ENCODE measurements at places on chromosomes 5 and 9.

GRCh38 chr9:10041726-10042229 lies 571.0 kb downstream of the PTPRD start:
- no peak for DNase-seq

- no peak for DNase-seq
Observed at GRCh38 chr5:5430136-5430535, 7.7 kb downstream of the ICE1 start.

DNA sequence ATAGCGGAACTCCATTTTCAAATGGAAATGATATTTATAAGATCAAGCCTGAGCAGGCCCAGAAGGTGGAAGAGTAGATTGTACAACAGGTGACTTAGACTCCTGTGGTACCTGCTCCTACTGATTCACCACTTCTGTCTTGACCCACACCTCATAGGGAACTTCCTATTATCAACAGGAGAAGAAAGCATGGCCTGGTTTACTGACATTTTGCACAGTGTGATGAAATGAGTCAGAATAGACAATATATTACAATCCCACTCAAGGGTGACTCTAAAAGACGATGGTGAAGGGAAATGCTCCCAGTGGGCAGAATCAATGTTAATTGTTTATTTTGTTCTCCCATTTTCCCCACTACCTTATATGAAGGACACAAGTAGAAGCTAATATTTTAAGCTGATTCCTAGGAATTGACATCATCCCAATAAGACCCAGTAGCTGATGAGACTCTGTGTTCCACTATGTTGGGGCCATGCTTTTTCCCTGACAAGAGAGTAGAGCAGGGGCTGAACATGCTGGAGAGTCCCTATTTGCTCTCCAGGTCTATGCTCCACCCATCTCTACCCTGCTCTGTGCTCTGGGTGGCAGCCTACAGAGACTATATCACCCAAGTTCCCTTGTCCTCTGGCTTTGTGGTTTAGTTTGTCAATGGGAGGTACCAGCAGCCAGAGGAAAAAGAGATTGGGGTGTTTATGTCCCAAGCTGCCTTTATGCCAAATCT lies 163.4 kb upstream of the FSTL4 start:
- no peak for DNase-seq

DNA sequence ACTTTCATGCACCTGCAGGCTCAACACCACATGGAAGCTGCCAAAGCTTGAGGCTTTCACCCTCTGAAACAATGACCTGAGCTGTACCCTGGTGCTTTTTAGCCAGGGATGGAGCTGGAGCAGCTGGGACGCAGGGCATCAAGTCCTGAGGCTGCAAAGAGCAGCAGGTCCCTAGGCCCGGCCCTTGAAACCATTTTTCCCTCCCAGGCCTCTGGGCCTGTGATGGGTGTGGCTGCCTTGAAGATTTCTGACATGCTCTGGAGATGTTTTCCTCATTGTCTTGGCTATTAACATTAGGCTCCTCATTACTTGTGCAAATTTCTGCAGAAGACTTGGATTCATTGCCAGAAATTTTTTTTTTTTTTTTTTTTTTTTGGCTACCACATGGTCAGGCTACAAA lies 30.3 kb upstream of the GHR start:
- no peak for DNase-seq

Measured in activated CD4-positive, alpha-beta T cell treated with anti-CD3 and anti-CD28 coated beads, Interleukin-2, amount 50 U/mL, for 24 hours (primary cell).